Left renal pelvis (tissue), 4 donors: ENCODE measurements at places on chromosomes 11 and 22. TPM values are rescaled to one million over a fixed set of nuclear protein-coding genes. Genes with fewer than 3 reads are reported as not detected.

The SLC22A9 gene
- polyA plus RNA-seq, result not detected

The KCNQ1OT1 gene
- polyA plus RNA-seq, result 1.3 TPM

The CDC42EP2 gene
- 7.0 TPM for polyA plus RNA-seq

The F2 gene
- polyA plus RNA-seq, result not detected

The DRICH1 gene
- polyA plus RNA-seq, result 0.75 TPM

The SLC37A2 gene
- 7.0 TPM for polyA plus RNA-seq

The UBQLNL gene
- polyA plus RNA-seq, result 0.52 TPM

The SREBF2 gene
- polyA plus RNA-seq, result 76.0 TPM

The CARNS1 gene
- polyA plus RNA-seq, result 4.4 TPM

The DBX1 gene
- not detected for polyA plus RNA-seq

The OR51B2 gene
- polyA plus RNA-seq, result not detected

The SPON1 gene
- polyA plus RNA-seq, result 79.0 TPM

The LIMK2 gene
- polyA plus RNA-seq, result 49.9 TPM

The VPS37C gene
- 17.3 TPM for polyA plus RNA-seq

The PRG3 gene
- 0.19 TPM for polyA plus RNA-seq

The ZNF214 gene
- polyA plus RNA-seq, result 14.2 TPM

The CDC42BPG gene
- 4.4 TPM for polyA plus RNA-seq

The PLA2G3 gene
- polyA plus RNA-seq, result 0.20 TPM

The APOL1 gene
- 13.5 TPM for polyA plus RNA-seq

The VEGFB gene
- 106 TPM for polyA plus RNA-seq

The GLB1L2 gene
- polyA plus RNA-seq, result 19.8 TPM

The OR52A1 gene
- polyA plus RNA-seq, result 0.01 TPM

The RNF141 gene
- polyA plus RNA-seq, result 38.9 TPM

The P2RX3 gene
- polyA plus RNA-seq, result 14.4 TPM

The AQP11 gene
- polyA plus RNA-seq, result 2.6 TPM

The OR5B21 gene
- polyA plus RNA-seq, result not detected

The SHANK2 gene
- polyA plus RNA-seq, result 4.5 TPM

The TSSK2 gene
- 0.15 TPM for polyA plus RNA-seq

The TSG101 gene
- polyA plus RNA-seq, result 130 TPM

The RAG1 gene
- 1.3 TPM for polyA plus RNA-seq

The ART1 gene
- not detected for polyA plus RNA-seq

The TPBGL gene
- polyA plus RNA-seq, result 0.14 TPM

The SLC43A3 gene
- polyA plus RNA-seq, result 28.2 TPM

The C11orf24 gene
- 46.9 TPM for polyA plus RNA-seq

The RTN4R gene
- polyA plus RNA-seq, result 4.5 TPM

The CDC45 gene
- 14.0 TPM for polyA plus RNA-seq

The MOV10L1 gene
- 0.68 TPM for polyA plus RNA-seq

The OR6M1 gene
- not detected for polyA plus RNA-seq

The KLHL35 gene
- 0.57 TPM for polyA plus RNA-seq

The TKFC gene
- 28.0 TPM for polyA plus RNA-seq

The COMT gene
- polyA plus RNA-seq, result 99.0 TPM

The SLC16A8 gene
- polyA plus RNA-seq, result 2.4 TPM

The MAJIN gene
- 1.3 TPM for polyA plus RNA-seq

The OR8K3 gene
- not detected for polyA plus RNA-seq

The SLC22A8 gene
- polyA plus RNA-seq, result 42.5 TPM

The DGCR6 gene
- 12.8 TPM for polyA plus RNA-seq

The SCGB1C1 gene
- not detected for polyA plus RNA-seq

The KDM4E gene
- polyA plus RNA-seq, result 0.16 TPM

The TSGA10IP gene
- polyA plus RNA-seq, result not detected

The MRGPRX4 gene
- not detected for polyA plus RNA-seq

The TBX10 gene
- polyA plus RNA-seq, result not detected

The CLCF1 gene
- 5.6 TPM for polyA plus RNA-seq

The MUC5AC gene
- not detected for polyA plus RNA-seq

The GRM5 gene
- polyA plus RNA-seq, result 0.18 TPM

The TREH gene
- not detected for polyA plus RNA-seq

The CASP1 gene
- 4.4 TPM for polyA plus RNA-seq

The APLNR gene
- polyA plus RNA-seq, result 66.7 TPM
